ENCODE measurements at places on chromosomes 7 and 10.

DNA sequence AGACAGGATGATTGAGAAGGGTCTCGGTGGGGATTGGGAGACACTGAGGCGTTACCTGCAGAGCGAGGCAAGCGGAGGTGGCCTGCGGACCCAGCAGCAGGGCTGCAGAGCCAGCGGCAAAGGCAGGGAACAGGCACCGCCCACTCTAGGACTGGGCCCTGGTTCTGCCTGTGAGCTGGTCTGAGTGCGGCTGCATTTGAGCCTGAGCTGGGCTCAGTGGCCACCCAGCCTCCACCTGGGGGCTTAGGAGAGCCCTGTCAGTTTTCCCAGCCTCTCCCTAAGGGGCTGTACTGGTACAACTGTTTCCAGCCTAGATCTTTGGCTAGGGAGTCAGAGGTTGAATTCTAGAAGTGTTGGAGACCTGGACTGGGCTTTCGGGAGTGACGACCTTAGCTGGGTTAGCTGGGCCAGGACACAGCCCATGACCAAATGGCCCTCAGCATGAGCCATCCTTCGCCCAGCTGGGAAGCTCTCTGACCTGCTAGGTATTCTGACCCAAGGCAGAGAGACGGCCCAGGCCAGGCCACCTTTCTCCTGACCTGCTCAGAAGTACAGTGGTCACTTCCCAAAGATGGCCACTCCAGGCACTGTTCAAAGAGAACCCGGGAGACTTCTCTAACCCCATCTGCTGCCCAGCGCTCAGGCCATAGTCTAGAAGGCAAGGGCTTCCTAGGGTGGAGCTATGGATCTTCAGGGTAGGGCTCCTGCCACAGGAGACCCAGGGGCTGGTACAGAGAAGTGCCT lies 64.9 kb downstream of the PAX2 start:
- no peak for DNase-seq

DNA sequence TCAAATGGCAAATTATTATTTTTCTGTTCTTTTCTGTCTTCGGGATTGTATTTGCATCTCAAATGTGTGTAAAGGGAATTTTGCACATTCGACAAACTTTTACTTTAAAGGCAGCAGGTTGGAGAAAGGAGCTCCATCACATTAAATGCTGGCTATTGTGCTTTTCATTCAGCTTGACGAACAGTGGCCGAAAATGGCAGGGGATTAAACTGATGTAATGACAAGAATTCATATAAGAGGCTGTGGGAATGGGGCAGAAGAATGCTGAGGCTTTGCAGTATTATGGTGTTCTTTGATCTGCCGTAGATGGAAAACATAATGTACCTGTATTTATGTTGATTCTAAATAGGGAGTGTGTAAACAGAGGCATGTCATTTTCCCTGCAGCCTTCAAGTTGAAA lies 376.0 kb downstream of the LRMDA start:
- no peak for DNase-seq

- DNase-seq, result no peak
Measured at GRCh38 chr7:124106575-124106974, 73.7 kb upstream of the TMEM229A start.

DNA sequence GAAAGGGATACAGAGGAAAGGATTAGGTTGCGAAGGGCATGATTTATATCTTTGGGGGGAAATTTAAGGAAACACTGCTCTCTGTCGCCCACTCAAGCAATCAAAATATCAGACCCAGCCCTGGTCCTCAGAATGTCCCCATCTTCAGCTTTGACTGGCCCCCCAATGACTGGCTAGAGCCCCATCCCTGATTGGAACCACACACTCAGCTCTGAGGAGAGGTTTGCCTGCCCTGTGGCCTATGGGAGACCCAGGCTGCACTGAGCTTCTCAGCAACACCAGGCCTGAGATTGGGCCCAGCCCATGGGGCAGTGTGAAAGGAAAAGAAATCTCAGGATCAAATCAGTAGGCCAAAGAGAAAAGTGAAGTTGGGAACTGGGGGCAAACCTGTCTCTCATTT lies 69.5 kb downstream of the ADCYAP1R1 start:
- no peak for DNase-seq

- DNase-seq, result no peak
Measured at GRCh38 chr7:130148561-130148960, 56.6 kb downstream of the TMEM209 start.

DNA sequence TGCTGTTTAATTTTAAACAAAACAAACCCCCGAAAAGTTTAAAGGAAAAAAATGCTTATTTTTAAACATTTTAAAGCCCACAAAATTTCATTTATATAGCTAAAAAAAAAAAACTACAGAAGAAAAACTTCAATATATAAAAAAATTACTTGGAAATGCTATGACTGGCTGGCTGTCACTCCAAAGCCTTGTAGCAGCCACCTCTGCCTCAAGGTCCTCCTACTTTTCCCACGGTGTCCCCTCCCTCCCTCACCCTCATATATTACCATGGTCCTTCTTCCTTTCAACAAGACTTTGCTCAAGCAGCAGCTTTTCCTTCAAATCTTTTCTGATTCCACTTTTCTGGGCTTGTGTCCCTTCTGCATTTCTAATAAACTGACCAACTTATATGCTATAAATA lies 122.0 kb downstream of the TPK1 start:
- DNase-seq, result no peak

GRCh38 chr10:97361537-97361901 lies 27.0 kb upstream of the FRAT2 start:
- DNase-seq, result no peak

DNA sequence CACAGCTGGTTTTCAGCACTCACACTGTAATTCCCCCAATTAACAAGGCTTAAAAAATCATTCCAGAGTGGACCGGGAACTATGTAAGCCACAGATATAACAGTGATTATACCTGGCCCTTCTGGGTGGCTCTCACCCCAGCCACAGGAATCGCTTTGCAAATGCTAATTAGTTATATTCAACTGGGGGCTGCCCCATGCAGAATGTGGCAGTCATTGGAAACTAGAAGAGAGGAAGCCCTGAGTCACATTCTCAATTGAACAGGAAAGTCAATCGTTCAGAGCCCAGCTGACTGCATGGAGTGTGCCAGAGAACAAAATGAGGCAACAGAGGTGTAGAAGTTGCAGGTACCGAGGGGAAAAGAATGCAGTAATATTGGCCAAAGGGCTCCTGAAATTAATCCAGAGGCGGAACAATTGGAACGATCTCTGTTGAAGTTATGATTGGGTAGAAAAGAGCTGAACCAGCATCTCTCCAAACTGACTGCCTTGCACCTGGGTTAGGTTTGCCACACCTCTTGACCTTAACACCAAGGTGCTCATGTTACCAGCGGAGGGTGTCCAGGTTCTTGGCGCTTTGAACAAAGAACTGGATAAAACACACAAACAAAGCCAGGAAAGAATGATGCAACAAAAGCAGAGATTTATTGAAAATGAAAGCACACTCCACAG lies 909.7 kb upstream of the AUTS2 start:
- no peak for DNase-seq

DNA sequence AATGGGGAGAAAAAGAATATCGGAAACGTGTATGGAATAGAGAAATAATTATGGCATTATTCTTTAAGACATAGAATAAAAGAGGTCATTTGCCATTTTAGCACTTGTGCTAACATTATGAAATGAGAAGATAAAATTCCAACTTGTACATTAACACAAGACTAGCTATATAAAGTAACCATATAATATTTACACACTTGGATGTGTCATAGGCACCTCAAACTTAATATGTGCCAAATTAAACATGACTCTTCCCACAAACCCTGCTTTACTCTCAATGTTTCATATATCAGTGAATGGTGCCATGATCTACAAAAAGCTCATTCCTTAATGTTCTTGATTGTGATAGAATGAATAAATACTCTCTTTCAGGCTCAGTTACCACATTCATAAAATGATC lies 4.1 kb upstream of the MINDY3 start:
- no peak for DNase-seq

- DNase-seq, result no peak
Measured at GRCh38 chr7:137269240-137269639, 74.3 kb downstream of the PTN start.

- no peak for DNase-seq
Measured at GRCh38 chr7:11345621-11346020, 371.9 kb downstream of the PHF14 start.

- no peak for DNase-seq
Measured at GRCh38 chr7:151366166-151366879, 24.7 kb downstream of the NUB1 start.
